Fibroblast of lung (primary cell): ENCODE measurements at places on chromosomes 12 and 14. TPM values are rescaled to one million over a fixed set of nuclear protein-coding genes. Genes with fewer than 3 reads are reported as not detected.

GRCh38 chr14:71487449-71487848 is 444.8 kb upstream of the RGS6 start:
- H3K27ac ChIP-seq: no peak overlapping the region
- H3K4me1 ChIP-seq: peaks cover 4% of the 10 kb centered on the region
- no peaks in the 10 kb centered on the region for H3K36me3 ChIP-seq
- no peak for DNase-seq
- no peaks in the 10 kb centered on the region for H3K27me3 ChIP-seq

- peak; percentile 68 for DNase-seq
- no peaks in the 10 kb centered on the region for H3K36me3 ChIP-seq
- peaks cover 8% of the 10 kb centered on the region for H3K4me1 ChIP-seq
- H3K27ac ChIP-seq: no peak overlapping the region
Observed at GRCh38 chr12:110744151-110744571, 1.5 kb upstream of the PPP1CC start.

DNA sequence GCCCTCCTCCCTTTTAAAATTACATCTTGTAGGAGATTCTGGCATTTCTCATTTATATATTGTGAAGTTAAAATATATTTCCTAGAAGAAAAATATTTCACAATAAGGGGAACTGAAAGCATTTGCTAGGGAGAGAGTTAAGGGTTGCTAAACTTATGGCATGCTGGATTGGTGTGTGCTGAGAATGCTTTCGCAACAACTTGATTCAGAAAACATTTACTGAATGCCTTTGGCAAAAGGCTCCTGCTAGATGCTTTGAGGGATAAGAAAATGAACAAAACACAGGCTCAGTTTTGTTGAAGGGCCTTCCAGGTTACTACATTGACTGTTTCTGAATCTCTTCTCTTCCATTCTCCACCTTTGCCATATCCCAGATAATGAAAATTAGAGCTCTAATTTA is 67.5 kb downstream of the DIP2B start:
- peaks cover 34% of the 10 kb centered on the region for H3K4me1 ChIP-seq
- no peaks in the 10 kb centered on the region for H3K36me3 ChIP-seq
- H3K27me3 ChIP-seq: no peaks in the 10 kb centered on the region
- H3K27ac ChIP-seq: peak overlapping the region; percentile 34
- DNase-seq: peak; percentile 94

The RTL1 gene
- total RNA-seq: not detected in 2 replicates
